ENCODE measurements at places on chromosomes 1 and 21.
A peak's percentile ranks its signal among the peaks of the same experiment; 100 is the strongest.

GRCh38 chr1:107972391-107973180, 7.6 kb upstream of the VAV3 start:
- DNase-seq = no peak

DNA sequence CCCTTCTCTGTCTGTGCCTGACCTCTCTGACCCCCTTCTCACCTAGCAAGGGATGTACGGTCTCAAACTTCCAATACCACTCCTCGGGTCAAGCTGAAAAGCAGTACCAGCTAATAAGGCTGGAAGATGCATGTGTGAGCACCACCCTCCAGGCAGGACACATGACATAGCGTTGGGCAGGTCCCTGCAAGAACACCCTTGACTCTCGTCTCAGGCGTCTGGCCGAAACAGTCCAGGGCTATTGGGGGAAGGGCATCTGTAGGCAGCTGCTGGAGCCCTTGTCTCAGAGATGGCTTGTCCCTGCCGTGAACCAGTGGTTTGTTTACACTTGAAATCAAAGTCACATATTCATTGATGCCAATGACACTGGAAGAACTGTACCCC, 56.5 kb downstream of the CD46 start:
- DNase-seq = no peak

DNA sequence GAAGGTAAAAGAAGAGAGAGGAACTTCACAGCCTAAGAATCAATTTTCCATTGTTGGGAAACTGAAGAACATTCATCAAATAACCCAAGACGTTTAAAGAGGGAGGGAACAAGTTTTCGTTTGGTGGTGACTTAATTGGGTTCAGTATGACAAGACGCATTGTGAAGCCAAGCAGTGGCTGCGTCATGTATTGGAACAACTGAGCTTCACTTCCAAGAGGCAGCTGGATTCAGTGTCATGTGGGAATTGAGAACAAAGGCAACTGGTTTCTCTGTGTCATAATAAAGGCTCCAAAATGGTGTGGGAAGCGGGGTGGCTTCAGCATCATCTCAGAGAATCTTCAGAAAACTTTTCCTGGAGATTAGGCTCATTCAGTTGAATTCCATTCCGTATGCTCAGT, 29.8 kb upstream of the RC3H1 start:
- no peak for DNase-seq

DNA sequence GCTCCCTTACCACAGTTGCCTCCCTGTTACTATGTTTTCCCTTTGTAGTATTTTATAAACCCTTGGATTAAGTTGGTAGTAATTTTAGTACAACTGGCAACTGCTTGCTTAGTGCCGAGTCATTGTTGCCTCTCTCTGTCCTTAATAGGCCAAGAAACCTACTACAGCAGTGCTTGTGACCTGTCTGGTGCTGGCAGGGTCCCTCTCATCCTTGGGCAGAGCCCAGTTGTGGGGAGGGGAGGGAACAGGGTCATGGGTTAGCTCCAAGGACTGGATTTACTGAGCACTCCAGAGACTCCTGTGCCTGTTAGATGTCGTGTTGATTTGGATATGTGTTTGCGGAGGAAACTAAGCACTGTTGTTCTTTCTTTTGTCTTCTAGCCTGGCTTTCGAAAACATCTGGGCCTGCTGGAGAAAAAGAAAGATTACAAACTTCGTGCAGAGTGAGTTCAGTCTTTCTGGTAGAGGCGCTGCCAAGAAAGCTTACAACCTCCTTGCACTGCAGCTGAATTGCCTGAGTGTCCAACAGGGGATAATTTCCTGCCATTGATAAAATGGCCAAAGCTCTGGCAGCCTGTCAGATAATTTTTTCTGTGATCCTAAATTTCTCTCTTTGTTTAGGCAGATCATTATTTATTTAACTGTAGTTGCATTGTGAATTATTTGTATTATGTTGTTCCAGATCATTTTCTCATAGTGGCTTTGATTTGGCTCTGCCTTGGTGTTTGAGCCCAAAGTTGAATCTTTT, 3.6 kb downstream of the UTP11 start:
- DNase-seq = no peak

DNA sequence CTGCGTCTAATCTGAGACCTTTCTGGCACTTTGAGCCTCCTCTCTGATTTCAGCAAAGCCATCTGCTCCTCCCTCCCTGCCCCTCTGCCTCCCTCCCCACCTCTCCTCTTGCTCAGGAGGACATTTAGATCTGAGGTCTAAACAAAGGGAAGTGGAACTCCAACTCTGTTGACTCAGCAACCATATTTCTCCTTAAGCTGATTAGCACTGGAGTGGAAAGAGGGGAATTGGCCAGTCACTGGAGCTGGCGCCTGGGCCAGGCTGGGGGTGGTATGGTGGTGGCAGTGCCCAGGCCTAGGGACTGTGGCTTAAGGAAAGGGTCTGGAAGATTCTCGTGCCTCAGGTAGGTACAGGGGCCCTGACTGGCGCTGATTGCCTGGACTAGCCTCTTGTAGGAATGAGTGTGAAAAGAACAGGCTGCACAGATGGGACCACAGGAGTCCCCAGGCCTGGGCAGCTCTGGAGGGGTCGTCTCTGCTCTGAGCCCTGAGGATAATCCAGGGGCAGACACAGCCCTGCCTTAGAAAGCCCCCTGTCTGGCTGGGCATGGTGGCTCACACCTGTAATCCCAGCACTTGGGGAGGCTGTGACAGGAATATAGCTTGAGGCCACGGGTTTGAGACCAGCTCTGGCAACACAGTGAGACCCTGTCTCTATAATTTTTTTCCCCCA, 11.9 kb downstream of the SH2D2A start:
- DNase-seq = no peak

- no peak for DNase-seq
Measured at GRCh38 chr21:39915881-39916280, 48.6 kb downstream of the PCP4 start.

DNA sequence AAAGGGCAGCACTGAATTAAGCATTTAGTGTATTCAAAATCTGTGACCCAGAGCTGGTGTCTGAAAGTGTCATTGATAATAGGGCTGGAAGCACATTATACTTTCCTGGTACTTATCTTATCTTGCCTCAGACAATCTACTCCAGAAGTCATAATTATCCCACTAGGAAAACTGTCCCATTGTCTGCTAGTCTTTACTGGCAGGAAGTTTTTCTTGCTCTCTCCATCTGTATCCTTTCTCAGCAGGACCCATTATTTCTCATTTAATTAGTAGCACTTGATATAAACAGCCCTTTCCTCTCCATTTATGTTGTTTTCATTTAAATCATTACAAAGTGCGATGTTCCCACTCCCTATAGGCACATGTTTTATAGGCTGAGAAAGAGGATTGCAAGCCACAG, 36.5 kb upstream of the BARHL2 start:
- no peak for DNase-seq

DNA sequence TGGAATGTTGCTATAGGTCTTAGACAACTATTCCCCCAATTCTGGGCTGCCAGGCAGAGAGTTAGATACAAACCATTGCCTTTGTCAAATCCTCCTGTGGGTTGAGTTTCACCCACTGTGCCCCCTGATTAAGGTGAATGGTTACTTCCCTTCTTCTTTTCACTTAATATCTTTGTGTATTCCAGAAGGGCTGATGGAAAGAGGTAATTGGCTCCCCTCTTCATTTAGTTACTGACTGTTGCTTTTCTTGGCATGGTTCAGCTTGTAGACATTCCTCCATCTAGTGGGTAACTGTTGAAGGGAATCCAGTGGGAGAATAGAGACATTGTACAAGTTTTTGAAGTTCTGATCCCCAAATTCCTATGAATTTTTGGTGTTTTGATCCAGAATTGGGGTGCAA, 43.8 kb upstream of the MACF1 start:
- no peak for DNase-seq

DNA sequence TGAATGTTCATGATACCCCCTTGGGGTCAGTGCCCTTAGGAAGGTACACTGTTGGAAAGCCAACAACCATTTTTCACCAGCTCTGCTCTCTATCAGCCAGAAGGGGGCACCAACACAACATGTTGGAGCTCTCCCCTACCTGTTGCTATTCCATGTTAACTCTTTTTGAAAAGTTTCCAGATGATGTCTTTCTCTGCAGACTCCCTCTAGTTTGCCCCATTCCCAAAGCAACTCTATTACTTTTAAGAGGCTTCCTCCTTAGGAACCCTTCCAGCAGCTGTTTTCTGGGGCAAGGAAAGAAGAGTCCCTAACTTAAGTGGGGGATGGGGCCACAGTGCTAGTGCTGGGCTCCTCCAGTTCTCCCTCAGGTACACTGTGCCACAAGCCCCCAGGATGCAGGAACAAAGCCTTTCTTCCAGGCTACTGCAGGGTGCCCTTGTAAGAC, 22.9 kb upstream of the NDC1 start:
- peak; percentile 44 for DNase-seq

DNA sequence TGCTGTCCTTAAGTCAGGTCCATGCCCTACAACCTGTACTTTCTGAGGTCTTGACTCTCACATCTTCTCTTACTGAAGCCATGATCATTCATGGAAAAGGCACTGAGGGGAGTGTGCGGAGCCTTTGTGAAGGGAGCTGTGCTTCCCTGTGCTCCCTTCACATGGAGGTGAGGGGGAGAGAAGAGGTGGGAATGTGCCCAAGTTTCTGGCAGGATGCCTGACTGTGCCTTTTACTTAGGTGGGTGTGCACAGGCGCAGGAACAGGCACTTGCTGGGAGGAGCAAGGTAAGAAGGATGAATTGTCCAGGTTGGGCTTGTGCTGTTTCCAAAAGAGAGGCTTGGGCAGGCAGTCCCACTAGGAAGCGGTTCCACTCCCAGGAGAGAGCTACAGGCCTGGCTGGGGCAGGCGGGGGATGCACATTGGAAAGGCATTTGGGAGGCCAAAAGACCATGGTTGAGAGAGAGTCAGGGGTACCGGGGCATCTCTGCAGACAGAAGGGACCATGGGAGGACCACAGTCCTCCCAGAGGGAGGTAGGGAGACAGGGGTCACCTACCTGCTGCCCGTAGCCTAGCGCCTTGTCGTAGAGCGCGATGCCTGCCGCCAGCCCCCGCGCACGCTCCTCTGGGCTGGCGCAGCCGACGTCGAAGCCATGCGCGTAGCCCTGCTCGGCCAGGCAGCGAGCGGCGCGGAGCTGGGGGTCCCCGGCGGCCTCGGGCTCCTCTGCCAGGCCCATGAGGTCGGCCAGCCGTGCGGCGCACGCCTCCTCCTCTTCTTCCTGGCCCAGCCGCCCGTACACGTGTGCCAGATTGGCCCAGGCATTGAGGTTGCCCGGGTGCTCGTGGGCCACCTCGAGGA, 853 bp downstream of the TTC22 start:
- DNase-seq = no peak

DNA sequence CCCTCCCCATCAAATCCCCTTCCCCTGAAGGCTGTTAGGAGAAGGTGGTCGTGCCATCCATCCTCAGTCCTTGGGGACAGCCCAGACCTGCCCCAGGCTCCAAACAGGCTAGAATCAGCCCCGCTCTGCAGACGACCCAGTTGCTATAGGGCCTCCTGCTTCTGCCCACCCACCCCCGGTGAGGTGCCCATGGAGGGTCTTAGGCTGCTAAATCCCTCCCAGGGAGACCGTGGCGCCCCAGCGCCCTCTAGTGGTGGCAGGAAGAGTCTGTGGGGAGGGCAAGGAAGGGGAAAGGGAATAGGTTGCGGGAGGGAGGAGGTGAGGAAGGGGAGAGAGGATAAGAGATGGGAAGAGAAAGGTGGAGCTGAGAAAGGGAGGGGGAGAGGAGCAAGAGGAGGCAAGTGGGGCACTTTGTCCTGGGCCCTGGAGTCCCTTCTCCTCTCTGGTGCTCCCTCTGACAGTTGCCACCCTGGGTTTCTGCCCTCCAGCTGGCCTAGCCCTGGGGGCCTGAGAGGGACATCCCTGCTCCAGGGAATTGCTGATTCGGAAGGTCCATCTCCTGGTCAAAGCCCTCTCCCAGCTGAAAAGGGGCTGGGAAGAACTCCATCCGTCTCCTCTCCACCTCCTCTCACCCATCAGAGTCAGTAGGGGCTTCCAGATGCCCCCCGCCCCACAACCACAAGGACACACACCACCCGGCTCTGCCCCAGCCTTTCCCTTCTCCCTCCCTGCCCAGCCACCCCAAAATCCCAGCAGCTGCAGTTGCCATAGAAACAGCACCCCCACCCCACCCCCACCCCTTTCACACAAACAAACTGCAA, 55.4 kb downstream of the CAMK2N1 start:
- DNase-seq = peak; percentile 44

GRCh38 chr1:56525489-56526041, 53.8 kb downstream of the PLPP3 start:
- DNase-seq = no peak

DNA sequence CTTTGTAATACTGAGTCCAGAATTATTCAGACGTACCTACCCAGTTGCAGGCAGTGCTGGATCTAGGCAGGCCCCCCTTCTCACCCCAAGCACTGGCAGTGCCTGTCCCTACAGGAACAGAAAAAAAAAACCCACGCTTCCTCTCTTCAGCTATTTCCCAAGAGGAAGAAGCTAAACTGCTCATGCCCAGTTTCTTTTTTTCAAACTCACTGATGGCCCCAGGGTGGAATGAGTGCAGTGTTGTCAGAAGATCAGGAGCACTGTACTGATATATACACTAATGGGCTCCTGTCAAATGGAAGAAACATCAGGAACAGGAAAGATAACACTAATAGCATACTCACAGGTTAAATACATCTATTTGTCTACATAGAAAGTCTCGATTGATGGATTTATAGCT, 28.2 kb upstream of the DOCK7 start:
- DNase-seq = no peak

- no peak for DNase-seq
Measured at GRCh38 chr1:167923324-167924056, 9.6 kb upstream of the ADCY10 start.

DNA sequence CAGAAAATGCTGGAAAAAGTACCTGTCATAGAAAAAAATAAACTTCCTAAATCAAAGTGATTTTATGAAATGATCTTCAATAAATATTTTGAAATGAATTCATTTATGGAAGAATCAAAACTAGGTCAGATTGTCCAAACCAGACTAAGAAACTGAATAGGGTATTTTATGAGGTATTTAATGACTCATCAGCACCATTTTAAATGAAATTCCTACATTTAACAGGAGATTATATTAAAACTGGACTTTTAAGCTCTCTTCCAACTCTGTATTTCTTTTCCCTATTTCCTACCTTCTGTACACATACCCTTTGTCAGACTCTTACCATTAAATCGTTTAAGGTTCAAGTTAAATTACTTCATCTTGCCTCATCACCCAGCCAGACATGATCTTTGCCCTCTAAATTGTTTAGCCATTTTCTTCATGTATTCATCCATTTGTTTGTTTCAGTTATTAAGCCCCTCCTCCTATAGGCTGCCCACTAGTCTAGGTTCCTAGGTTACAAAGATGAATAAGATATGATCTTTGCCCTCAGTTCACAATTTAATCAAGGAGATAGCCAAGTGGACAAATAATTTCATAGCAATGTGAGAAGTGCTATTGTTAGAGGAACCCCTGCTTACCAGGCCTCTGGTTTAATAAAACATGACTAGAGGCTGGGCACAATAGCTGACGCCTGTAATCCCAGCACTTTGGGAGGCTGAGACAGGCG, 25.0 kb downstream of the TATDN3 start:
- DNase-seq = no peak

Measured in activated naive CD4-positive, alpha-beta T cell treated with anti-CD3 and anti-CD28 coated beads, Interleukin-2, amount 50 U/mL, for 16 hours (primary cell).